8988T (cell line): ENCODE measurements at places on chromosomes 16 and 17.

DNA sequence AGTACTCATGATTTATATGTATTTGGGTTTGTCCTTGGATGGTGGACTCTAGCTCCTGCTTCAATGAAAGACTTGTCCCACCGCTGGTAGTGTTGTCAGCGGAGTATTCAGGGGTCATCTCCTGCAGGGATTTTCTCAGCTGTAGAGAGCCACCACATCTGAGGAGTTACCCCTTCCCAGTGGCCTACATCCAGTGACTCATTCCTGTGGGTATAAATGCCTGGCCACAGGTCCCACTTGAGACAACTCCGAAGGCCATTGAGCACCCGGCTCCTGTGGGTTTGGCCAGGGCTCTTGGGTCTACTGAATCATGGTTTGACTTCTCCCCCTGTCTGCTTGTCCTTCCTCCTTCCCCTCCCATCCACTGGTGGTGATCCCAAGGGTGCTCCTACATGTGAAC lies 34.6 kb upstream of the WSB1 start:
- no peak for DNase-seq

GRCh38 chr16:14151256-14152030 lies 80.3 kb downstream of the MRTFB start:
- DNase-seq = no peak

DNA sequence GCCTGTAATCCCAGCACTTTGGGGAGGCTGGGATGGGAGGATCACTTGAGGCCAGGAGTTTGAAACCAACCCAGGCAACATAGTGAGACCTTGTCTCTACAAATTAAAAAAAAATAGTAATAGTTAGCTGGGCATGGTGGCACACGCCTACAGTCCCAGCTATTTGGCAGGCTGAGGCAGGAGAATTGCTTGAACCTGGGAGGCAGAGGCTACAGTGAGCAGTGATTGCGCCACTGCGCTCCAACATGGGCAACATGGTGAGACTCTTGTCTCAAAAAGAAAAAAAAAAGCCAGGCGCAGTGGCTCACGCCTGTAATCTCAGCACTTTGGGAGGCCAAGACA lies 56.9 kb upstream of the MRTFB start:
- DNase-seq = no peak

DNA sequence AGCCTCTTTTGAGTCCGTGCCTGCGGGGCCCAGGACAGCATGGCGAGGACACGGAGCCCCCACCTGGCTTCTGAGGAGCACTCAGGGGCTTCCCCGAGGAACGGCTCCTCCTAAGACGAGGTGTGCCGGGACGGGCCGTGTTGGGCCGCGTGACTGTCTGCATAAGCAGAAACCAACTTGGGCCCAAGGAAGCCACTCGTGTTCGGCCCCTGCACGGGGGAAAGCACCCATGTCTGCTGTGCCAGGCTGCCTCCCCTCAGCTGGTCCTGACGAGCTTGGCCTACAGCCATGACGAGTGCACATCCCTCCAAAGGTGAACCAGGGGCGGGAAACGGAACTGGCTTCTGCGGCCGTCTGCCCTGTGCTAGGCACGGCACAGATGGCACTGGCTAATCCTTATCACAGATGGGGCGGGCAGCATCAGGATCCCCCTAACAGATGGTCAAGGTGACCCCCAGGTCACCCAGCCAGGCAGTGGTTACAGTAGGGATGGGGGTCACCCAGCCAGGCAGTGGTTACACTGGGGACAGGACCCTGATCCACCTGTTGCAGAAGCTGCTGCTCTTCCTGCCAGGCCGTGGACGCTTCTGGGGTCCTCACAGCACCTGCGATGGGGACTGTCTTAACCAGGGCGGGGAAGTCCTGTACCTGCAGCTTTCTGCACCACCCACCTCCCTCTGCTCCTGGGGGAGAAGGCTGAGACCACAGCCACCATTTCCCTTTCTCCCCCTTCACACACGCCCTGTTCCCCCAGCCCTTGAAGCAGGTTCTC lies 25.6 kb downstream of the MRM3 start:
- DNase-seq = no peak

DNA sequence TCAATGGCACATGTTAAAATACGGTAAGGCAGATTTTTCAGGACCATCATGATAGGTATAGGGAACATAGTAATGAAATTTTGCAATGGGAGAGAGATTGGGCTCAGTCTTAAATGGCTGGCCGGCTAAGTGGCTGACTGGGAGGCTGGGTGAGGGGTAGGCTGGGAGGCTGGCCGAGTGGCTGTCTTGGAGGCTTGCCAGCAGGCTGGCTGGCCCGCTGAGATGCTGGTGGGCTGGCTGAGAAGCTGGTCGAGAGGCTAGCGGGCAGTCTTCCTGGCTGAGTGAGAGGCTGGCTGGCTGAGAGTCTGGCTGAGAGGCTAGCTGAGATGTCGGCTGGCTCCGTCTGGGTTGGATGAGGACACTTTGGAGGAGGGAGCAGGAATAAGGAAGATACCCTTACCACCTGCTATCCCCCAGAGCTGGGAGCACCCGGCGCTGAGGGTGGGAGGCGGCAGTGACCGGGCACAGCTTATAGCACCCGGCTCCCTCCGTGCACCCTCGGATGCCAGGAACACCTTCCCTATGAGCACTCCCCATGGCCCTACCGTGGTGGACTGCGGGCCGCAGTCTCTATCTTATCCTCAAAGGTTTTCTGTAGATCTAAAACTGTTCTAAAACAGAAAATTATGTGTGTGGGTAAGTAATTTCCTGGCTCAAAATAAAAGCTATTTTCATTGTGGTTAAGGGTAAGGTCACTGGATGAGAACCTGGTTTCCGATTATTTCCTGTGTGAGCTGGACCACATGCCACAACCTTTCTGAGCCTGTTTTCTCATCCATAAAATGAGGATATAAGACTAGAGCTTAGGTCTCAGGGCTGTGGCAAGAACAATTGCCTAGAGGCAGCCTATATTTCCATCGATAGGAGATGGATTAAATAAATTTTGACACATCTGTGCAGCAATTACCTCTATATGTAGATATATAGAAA lies 34.5 kb upstream of the TMC5 start:
- DNase-seq = no peak

DNA sequence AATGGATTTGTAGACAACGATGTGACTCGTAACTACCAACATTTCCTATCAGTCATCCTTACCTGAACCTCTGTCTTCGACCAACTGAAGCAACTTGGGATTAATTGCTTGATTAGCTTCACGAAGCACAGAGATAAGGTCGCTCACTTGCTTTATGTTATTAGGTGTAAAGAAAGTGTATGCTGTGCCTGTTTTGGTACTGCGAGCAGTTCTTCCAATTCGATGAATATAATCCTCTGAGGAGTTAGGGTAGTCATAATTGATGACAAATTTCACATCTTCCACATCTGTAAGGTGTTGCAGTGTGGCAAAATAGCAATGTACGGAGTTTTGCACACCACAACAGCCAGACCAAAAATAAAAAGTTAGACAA lies 3.6 kb upstream of the POLG2 start:
- no peak for DNase-seq

DNA sequence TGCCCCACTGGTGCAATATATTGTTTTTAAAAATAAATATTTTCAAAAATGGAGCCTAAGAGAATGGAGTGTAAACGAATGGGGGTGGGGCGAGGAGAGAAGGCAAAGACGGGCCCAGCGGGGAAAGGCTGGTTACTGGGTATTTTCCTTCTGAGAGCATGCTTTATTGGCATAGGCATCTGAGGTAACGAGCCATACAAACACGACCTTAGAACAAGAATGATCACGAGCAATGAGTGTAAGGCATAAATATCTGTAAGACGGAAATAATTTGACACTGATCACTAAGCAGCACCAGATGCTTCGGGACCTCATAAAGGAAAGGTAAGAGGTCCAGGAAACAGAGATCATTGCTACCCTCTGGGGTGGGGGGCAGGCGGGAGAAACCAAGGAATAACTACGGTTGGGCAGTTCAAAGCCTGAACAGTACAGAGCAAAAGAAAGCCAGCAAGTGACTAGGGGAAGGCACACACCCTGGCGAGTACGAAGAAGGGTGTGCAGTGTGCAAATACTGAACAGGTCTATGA lies 959 bp downstream of the SSH2 start:
- no peak for DNase-seq

DNA sequence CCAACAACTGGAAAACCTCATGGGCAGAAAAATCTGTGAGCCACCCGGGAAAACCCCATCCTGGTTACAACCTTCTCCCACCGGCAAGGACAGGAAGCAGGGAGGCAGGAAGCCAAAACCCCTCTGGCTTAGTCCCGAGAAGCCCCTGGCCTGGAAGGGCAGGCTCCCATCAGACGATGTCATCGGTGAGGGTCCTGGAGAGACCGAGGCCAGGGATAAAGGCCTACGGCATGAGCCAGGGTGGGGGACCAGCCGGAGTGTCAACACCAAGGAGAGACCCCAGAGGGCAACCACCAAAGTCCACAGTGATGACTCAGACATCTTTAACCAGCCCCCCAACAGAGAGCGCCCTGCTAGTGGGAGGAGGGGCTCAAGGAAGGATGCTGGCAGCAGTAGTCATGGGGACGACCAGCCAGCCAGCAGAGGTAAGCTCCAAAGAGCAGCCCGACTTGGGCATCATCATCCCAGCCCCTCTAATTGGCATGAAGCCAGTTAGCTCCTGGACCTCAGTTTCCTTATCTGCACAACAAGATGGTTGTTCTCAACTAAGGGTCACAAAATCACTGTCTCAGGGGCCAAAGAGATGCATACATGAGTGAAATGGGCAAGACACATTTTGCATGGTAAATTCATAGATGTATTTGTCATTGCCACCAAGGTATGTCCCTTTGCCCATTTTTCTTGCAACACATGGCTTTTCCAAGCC lies 190.7 kb downstream of the KATNIP start:
- no peak for DNase-seq

DNA sequence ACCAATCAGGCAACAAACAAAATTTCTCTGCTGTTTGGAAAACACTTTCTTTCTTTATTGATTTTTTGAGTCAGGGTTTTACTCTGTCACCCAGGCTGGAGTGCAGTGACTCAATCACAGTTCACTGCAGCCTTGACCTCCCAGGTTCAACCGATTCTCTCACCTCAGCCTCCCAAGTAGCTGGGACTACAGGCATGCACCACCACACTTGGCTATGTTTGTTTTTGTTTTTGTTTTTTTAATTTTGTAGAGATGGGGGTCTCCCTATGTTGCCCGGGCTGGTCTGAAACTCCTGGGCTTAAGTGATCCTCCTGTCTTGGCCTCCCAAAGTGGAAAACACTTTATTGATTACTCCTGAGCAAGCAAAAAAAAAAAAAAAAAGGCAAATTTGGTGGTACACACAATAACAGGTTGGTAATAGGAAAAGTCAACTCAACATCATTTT lies 276.4 kb downstream of the SOX9 start:
- DNase-seq = no peak

DNA sequence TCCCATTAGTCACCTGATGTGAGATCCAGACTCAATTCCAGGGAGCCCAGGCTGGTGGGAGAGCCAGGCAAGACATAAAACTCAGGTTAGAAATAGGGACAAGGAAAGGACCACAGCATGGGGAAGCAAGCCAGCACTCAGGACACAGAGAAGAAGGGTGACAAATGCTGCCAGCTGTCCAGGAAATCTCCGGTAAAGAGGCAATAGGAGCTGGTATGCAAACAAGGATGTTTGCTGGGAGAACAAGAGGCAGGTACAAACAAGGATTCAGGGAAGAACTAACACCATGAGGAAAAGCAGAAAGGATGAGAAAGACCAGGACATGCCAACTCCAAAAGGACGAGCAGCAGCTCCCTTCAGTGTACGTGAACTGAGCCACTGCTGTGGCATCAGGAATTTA lies 10.2 kb upstream of the TXNDC11 start:
- DNase-seq = no peak

DNA sequence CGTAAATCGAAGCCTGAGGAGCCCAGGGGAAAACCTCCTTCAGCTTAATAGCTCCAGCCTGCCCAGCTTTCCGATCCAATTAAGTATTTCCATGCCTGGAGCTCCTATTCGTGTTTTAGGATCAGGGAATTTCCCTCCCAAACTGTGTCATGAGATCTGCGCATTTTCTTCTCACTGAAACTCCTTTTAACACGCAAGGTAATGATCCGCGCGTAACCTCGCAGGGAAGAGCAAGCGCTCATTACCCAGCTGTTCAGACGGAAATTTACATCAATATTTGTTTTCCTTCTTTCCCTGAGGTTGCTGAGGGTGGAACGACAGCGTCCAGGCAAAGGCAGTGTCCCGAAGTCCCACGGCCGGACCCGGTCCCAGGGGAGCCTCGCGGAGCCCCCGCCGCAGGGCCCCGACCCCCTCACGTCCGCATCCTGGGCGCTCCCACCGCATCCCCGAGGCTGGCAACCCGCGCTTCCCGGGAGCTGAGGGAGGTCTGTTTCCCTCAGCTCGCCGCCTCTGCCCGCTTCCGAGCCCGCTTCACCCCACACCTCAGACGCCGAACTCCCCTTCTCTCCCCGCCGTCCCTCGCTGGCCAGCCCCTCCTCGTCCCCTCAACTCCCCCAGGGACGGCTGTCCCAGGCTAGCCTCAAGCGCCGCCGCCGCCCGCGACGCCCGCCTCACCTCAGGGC lies 415 bp downstream of the ABCA5 start:
- no peak for DNase-seq

GRCh38 chr17:67980456-67980855 lies 15.8 kb downstream of the C17orf58 start:
- DNase-seq = no peak

- no peak for DNase-seq
Observed at GRCh38 chr16:55078699-55079410, 148.2 kb downstream of the IRX5 start.

GRCh38 chr17:409848-410542 lies 57.4 kb upstream of the RPH3AL start:
- peak; percentile 78 for DNase-seq

- DNase-seq = no peak
Observed at GRCh38 chr17:29086628-29087332, 43.8 kb downstream of the PIPOX start.

DNA sequence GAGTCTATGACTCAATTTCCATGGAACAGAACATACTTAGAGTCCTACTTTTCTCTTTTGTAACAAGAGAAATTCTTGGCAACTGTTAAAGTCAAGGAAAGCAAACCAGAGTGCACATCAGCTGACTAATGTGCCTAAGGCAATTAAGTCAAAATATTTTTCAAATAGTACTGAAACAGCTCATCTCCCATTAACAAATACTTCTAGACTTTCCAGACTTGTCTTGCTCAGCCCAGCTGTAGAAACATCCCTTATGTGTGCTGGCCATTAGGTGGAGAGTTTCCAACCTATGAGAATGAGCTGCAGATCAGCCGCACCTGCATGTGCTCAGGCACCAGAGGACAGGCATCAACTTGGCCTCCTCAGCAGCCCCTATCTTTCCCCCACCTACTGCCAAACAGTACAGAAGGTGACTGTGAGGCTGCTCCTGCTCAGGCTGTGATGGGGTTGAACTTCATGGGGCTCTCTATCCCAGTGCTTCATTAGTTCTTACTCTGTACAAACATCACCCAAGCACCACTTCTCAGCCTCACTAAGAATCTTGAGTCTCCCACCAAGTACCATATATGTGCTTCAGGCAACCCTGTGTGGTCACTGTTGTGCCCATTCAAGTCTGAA lies 32.2 kb downstream of the TEX2 start:
- no peak for DNase-seq

GRCh38 chr16:10679921-10680320 lies 14.8 kb downstream of the TEKT5 start:
- DNase-seq = no peak
